Activated naive CD8-positive, alpha-beta T cell treated with anti-CD3 and anti-CD28 coated beads, Interleukin-2, amount 10 ng/mL, durations not matched to agents 7 days and 5 days (primary cell): ENCODE measurements at places on chromosomes 2 and 18. TPM values are rescaled to one million over a fixed set of nuclear protein-coding genes. Genes with fewer than 3 reads are reported as not detected.

DNA sequence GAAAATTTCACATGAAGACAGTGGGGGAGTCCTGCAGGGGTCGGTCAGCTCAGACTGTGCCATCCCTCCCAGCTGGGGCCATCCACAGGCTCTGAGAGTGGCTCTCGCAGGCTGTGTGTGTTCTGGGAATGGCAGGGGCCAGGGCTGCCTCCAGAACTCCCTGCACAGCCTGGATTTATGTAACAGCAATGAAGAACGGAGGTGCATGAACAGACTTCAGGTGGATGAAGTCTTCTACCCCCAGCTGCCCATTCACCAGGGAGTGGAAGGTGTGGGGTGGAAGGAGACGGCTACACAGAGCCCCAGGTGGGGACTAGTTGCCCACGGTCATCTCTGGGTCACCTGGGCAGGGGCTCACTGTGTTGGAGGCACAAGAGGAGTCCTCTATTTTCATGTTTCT lies 56.1 kb upstream of the HDAC4 start:
- peaks cover 13% of the 10 kb centered on the region for H3K27me3 ChIP-seq
- no peaks in the 10 kb centered on the region for H3K4me1 ChIP-seq
- no peaks in the 10 kb centered on the region for H3K36me3 ChIP-seq
- no peak overlapping the region for H3K4me3 ChIP-seq

- H3K36me3 ChIP-seq: peaks cover 15% of the 10 kb centered on the region
- H3K27ac ChIP-seq: peak overlapping the region; percentile 24
- H3K4me3 ChIP-seq: no peak overlapping the region
- H3K4me1 ChIP-seq: peaks cover 23% of the 10 kb centered on the region
- no peak for DNase-seq
Observed at GRCh38 chr2:148971547-148971946, 67.0 kb upstream of the LYPD6B start.

DNA sequence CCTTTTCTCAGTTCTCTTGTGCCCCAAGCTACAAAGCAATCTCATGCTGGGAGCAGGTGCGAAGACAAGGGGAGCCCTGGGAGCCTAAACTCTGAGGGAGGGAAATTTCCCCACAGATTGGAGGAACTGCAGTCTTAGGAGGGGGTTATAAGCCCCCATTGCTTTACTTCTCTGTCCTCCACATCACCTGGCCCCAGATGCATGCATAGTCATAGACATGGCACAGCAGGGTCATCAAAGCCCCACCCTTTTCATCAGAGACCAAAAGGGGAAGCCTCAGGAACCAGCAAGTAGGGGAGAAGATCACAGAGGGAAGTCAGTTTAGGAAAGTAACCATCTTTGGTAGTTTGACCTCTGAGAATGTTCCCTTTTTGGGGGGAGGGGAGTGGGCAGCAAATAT lies 33.7 kb downstream of the LANCL1 start:
- H3K27me3 ChIP-seq: no peaks in the 10 kb centered on the region
- peaks cover 25% of the 10 kb centered on the region for H3K36me3 ChIP-seq
- no peak overlapping the region for H3K27ac ChIP-seq
- H3K4me1 ChIP-seq: peaks cover 13% of the 10 kb centered on the region

DNA sequence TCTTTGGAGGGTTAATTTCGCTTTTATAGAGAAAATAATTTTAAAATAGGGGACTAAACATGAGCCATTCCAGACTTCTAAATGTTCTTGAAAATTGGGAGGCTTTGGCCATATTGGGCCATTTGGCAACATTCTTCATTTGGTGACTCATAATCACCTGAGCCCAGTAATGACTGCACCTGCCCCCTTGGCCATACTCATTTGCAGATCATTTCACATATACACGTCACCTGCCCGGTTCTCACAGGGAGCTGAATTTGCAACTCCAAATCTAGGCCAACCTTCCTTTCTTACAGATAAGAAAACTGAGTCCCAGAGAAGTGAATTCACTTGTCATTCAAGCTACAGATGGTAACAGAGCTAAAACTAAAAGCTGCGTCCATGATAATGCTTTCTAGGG lies 289.7 kb downstream of the EPHA4 start:
- no peak overlapping the region for H3K27ac ChIP-seq
- no peaks in the 10 kb centered on the region for H3K4me1 ChIP-seq
- no peaks in the 10 kb centered on the region for H3K36me3 ChIP-seq

AOX1 gene
- total RNA-seq: not detected
